M059J (cell line): ENCODE measurements at places on chromosomes 3 and 15. TPM values are rescaled to one million over a fixed set of nuclear protein-coding genes. Genes with fewer than 3 reads are reported as not detected.

- no peak for DNase-seq
Observed at GRCh38 chr3:124383846-124384466, 346.3 kb upstream of the UMPS start.

- DNase-seq: no peak
Observed at GRCh38 chr3:5019411-5020241, 40.4 kb downstream of the BHLHE40 start.

DNA sequence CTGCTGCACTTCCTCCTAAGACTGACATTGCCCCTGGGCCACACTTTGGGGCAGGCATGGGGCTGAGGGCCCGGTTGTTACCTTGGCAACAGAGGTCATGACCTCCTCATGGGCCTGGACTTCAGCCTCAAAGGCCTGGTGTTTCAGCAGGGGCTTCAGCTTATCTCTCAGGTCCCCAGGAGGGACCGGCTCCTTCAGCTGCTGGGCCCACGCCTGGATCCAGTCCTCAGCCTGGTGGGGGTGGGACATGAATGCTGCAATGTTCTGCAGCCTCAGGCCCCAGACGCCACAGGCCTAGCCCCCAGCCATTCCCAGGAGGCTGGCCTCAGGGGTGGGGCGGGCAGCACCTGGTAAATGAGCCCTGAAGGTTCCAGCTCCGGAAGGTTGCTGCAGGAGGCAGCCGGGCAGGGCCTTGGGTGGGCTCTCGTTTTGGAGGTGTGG, 27.6 kb downstream of the SPTBN5 start:
- DNase-seq: no peak

Gene ANKRD63
- not detected in 2 replicates for total RNA-seq

- no peak for DNase-seq
Observed at GRCh38 chr3:53633197-53633787, 138.9 kb downstream of the CACNA1D start.

GRCh38 chr3:120473389-120473788, 22.6 kb upstream of the FSTL1 start:
- DNase-seq: peak; percentile 43

Gene CTXND1
- total RNA-seq: not detected in 2 replicates

DNA sequence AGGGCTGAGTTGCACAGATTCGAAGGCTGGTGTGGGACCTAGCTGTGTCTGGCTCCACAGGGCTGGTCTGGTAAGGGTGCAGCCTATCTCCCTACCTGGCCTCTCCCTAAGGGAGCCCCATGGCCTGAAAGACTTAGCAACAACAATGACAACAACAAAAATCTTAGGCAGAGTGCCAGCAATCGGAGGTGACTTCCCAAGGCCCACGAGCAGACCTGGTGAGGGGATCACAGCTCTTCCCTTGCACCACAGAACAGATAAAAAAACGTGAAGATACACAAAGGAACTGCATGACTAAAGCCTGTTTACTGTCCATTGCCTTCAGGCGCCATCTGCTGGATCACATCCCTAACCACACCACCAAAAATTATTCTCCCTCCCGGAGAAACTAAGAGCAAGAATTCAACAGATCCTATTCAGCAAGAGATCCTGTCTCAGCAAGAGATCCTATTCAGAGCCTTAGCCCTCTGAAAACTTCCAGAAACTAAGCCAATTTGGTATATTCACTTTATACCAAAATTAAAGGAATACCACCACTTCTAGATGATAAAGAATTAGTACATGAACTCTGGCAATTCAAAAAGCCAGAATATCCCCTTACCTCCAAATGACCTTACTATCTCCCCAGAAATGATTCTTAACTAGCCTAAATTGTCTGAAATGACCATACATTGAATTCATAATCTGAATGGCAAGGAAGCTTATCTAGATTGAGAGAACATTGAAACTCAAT, 24.1 kb upstream of the OR5K4 start:
- DNase-seq: peak; percentile 65

DNA sequence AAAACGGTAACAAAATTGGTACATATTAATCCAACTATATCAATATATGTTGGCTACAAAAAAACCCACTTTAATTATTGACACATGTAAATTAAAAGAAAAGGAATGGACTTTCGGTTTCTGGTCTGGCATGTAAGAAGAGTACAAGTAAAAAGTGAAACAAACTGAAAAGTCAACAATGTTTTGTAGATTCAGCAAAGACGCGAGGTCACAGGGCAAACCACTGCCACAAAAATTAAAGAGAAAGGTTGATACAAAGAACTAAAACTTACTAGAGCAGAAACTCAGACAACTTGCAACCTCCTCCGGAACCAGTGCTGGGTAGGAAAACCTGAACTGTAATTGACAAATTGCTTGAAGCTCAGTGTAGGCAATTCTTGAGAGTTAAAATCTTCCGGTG, 110.6 kb upstream of the ARPP21 start:
- DNase-seq: no peak

GRCh38 chr3:166123088-166123487, 285.9 kb upstream of the BCHE start:
- DNase-seq: peak; percentile 3

Gene RASGRF1
- 0.32 and 0.94 TPM in 2 replicates for total RNA-seq

DNA sequence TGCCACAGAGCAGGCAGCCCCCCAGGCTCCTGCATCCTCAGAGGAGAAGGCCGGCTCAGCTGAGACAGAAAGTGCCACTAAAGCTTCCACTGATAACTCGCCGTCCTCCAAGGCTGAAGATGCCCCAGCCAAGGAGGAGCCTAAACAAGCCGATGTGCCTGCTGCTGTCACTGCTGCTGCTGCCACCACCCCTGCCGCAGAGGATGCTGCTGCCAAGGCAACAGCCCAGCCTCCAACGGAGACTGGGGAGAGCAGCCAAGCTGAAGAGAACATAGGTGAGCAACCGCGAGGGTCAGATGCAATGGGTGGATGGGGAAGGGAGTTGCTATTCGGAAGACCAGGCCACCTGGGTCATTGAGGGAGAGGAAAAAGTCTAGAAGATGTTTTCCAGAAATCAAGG, 53.0 kb downstream of the GAP43 start:
- no peak for DNase-seq

DNA sequence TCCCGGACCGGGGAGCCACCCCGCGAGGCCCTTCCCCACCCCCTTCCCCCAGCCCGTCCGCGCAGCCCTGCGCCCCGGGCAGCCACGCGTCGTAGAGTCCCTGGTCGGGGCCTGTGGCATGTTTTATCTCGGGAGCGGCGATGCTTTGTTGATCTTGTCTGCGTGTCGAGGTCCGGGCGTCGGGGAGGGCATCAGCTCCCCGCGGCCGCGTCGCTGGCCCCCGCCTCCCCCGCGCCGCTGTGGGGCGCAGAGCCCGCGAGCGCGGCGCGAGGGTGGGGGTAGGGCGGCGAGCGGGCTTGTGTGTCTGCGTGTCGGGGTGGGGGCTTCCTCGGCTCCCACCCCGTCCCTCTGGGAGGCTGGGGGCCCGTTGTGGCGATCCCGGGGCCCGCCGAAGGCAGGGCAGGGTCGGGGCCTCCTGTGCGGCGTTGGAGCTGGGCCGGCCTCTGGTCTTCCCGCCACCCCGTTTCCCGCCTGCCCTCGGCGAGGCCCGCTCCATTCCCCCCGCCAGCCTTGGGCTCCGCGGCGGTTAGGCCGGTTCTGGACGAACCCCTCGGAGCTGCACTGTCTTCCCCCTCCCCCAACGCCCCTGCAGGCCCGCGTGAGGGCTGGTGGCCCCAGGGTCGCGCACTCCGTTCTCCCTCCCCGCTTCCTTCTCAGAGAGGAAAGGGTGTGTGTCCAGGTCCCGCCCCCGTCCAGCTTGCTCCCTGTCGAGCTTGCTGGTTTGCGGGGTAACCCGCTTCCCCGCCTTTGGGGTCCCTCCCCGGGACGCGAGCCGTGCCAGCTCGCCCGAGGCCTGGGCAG, 695 bp downstream of the GMPS start:
- peak; percentile 72 for DNase-seq

DNA sequence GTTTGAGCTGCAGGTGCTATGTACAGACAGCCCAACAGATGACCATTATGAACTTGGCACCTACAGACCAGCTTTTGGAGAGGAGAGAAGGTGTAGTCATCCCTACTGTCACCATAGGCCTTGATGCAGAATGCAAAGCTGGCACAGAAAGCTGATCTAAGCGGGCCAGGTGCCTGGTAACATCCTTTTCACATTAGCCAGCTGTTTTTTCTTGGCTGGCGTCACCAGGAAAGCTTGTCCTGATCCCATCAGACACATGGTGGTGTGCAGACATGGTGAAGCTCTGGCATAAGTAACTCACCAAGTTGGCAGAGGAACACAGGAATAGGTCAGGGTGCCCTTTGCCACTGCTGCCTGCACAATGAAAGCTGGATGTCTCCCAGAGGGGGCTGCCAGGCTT, 97.2 kb upstream of the MB21D2 start:
- DNase-seq: no peak

DNA sequence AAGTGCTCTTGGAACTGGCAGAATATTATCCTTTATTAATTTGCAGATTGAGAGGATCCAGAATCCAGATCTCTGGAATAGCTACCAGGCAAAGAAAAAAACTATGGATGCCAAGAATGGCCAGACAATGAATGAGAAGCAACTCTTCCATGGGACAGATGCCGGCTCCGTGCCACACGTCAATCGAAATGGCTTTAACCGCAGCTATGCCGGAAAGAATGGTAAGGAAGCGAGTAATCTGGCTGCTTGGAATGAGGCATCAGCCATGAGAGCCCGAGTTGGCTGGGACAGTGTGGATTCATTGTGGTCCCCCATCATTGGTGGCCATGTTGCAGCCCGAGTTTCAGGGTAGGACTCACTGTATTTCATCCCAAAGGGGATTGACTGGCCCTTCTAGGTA, 47.1 kb downstream of the PARP14 start:
- DNase-seq: peak; percentile 59

DNA sequence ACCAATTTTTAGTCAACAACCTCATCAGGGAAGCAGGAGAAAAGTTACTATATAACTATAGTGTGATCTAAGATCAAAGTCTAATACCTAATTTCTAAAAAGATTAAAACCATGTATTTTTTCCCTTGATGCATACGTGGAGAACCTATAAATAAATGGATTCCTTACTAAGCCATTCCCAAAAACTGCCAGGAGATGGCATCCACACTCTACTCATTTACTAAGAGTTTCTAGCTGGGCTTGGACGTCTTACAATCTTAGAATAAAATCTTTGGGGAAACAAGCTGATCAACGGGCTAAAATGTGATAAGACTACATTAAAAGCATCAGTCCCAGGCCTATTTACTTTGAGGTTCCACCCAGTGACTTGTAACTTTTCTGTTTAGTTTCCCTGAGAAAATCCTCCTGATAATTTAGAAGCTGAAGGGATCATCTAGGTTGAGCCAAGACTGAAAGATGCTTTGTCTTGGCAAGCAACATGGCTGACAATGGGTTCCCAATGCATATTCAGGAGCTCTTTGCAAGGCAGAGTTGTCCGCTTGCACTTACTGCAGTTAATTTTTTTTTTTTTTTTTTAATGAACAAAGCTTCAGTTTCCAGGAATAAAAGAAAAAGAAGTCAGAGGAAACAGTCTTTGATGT, 85.5 kb upstream of the FGF12 start:
- peak; percentile 64 for DNase-seq

DNA sequence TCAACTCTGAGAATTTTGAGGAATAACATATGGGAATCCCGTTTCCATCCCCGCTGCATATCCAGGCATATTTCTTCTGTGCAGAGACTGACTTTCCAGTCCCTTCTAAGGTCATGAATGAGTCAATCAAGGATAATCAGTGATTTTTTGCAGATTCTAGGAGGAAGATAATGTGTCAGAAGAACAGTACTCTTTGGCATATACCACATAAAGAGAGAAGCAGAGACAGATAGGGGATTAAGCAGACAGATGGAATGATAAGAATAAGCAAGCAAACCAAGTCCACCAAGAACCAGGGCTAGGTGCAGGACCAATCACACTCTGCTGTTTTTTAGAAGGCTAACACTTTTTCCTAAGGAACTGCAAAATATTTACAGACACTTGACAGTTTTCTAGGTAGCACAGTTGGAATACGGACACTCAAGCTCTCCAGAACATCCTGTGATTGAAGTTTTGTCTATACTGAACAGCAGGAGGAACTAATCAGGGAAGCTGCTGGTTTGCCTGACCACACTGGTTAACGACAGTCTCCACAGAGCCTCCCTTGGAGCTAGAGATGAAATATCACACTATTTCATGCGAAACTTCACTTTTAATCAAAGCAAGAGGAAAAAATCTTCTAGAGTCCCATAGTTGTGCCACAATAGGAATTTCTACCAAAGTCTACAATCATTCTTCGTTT, 450.0 kb upstream of the KCNMB2 start:
- DNase-seq: no peak

DNA sequence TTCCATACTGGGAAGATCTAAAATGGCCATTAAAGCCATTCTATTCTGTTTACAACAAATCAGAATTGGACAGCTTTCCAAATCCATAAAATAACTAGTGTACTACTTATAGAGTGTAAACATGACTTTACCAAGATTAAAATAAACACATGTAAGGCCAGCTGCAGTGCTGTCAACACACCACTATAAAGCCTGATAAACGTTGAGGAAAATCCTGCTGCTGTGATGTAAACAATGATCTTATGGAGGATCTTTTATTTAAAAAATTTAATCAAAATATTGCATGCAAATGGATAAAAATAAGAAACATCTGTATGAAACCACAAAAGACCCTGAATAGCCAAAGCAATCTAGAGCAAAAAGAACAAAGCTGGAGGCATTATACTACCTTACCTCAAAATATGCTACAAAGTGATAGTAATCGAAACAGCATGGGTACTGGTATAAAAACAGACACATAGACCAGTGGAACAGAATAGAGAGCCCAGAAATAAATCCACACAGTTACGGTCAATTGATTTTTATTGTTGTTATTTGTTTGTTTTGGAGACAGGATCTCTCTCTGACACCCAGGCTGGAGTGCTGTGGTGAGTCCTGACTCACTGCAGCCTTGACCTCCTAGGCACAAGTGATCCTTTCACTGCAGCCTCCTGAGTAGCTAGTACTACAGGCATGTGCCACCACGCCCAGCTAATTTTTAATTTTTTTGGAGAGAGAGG, 428.8 kb upstream of the C2CD4B start:
- DNase-seq: peak; percentile 70

GRCh38 chr3:64188810-64189560, 36.3 kb downstream of the PRICKLE2 start:
- DNase-seq: peak; percentile 92

GRCh38 chr3:8970971-8971589, 7.8 kb upstream of the RAD18 start:
- peak; percentile 53 for DNase-seq

DNA sequence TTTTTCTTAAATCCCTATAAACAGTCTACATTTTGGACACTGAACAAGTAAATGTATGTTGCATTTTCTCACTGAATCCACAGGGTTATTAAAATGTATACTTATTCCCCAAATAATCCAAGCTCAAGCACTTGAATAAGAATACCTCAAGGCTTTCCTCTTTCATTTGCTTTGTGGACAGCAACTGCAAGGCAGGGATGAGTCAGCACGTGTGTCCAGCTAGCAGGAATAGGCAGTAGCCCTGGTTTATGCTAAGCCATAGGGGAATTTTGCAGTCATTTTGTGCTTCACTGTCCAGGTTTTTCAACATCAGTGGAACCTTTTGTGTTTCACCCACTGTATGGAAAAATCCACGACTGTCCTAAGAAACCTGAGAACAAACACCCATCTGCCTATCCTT, 96.7 kb upstream of the KCNMB2 start:
- peak; percentile 72 for DNase-seq

Gene SERPINI2
- not detected in 2 replicates for total RNA-seq
